Calu3 (cell line): ENCODE measurements at places on chromosomes 16 and 17. TPM values are rescaled to one million over a fixed set of nuclear protein-coding genes. Genes with fewer than 3 reads are reported as not detected.

DNA sequence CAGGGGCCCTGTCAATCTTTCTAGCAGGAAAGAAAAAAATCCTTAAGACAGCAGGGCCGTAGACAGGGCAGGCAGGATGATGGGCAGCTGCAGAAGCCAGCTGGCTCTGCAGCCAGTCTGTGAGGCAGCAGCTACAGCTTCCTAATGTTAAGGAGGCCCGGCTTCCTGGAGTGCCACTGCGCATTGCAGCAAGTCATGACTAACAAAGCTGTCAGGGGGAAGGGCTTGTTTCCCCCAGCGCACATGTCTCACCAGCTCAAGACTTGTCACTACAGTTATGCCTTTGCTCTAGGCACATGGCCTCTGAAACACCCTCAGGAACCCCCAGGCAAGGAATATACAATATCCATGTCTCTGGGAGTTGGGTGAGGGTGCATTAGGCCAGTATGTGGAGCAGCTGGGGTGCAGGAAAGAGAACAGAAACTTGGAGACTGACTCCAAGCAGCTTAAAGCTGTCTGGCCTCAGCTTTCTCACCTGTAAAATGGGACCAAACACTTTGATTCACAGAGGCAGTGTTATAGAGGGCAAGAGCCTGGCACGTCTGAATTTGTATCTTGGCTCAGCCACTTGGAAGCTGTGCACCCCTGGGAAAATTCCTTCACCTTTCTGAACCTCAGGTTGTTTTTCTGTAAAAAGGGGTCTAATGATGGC is 220.0 kb downstream of the HAPSTR1 start:
- DNase-seq, result peak; percentile 54

DNA sequence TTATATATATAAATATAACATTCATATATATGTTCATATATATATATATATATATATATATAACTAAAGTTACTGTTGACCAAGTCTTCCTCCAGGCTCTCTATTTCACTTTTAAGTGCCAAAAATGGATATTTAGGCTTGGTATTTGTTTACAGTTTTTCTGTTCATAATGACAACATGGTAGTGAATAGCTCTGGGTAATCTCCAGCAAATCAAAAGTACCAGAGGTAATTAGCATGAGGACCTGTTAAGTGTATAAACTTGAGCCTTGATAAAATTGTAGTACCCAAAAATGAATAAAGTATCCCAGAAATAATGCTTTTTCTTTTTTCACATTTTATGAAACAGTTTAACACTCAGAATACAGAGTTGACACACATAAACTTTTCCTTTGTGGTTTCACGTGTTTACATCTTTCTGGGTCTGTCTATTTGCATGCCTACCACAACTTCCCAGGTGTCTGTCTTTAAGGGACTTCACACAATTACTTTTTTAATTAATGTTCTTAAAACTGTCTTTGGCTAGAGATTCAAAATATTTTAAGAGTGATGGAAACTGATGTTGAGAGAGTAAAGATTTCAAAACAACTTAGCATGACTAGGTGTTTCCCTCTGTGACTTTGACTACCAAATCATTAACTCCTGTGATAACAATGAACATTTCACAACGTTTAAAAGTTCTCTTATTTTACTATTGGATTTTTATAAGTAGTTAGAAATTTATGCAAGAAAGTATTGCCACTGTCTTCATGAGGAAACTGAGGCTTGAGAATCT is 47.9 kb downstream of the RABEP1 start:
- DNase-seq, result no peak

- DNase-seq, result peak; percentile 1
These were observed 28.0 kb upstream of the UBE2G1 start for GRCh38 chr17:4394208-4395110.

DNA sequence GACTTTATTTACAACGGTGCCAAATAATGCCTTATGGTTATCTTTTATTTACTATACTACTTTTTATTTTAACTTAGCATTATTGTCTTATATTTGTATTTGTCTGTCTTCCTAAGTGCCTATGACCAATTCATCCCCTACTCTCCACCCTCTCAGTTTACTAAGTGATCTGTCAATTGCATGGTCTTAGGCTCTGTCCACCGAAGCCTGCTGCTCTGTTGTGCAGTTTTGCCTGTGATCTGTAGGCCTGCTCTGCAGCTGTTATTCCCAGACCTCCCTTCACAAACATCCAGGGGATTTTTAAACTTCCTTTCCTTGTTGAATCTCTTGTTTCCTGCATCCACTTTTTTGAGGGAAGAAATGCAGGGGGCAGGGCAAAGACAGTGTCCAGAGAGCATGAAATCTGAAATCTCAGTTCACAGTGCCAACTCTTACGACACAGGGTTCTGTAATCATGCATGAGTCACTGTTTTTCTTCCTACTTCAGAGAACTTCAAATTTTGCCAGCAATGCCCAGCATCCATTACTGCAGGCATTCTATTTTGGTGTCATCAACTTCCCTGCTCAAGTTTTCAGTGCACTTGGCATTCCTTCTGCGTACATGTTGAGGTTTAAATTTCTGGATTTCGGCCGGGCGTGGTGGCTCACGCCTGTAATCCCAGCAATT is 11.4 kb downstream of the SLFN5 start:
- DNase-seq, result peak; percentile 67

DNA sequence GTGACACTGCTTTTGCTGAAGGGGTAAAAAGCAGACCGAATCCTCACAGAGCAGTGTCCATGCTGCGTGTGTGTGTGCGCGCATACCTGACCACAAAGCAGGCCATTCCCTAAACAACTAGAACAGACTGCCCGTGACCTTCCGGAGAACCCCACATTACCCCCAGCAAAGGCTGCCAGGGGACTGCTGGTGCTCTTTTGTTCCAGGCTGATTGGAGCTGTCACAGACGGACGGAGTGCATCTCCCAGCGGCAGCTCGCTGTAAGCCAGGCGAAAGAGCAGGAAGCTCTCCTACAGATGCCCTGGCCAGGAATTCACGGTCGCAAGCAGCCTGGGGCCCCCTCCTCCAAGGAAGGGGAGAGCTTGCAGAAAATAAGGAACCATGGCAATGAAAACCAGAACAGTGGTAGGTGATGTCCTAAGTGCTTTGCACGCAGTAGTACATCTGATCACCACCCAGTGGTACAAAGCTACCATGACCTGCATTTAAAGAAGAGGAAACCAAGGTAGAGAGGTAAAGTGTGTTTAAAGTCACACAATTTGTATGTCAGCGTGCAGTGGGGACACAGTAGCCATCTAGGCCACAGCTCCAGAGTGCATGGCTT is 153.4 kb upstream of the DYNLRB2 start:
- no peak for DNase-seq

GRCh38 chr16:351804-352520 is 561 bp downstream of the AXIN1 start:
- peak; percentile 34 for DNase-seq

GRCh38 chr17:17768424-17769088 is 68.2 kb downstream of the SREBF1 start:
- DNase-seq, result no peak

DNA sequence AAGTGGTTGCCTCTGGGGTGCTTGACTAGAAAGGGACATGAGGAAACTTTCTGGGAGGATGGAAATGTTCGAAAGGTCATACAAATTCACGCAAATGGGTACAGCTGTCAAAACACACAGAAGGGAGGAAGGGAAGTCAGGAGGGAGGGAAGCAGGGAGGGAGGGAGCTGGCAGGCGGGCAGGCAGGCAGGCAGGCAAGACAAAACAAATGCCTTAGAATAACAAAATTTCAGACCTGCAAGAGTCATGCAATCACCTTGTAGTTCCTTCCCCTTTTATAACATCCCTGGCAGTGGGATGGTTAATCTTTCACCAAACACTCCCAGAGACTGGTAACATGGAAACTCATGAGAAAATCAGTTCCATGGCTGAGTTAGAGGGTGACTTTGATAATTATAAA is 189.2 kb downstream of the STX8 start:
- peak; percentile 2 for DNase-seq

GRCh38 chr16:19613834-19614233 is 58.3 kb downstream of the VPS35L start:
- no peak for DNase-seq

GRCh38 chr17:80529104-80529903 is 15.3 kb upstream of the RPTOR start:
- DNase-seq, result no peak

DNA sequence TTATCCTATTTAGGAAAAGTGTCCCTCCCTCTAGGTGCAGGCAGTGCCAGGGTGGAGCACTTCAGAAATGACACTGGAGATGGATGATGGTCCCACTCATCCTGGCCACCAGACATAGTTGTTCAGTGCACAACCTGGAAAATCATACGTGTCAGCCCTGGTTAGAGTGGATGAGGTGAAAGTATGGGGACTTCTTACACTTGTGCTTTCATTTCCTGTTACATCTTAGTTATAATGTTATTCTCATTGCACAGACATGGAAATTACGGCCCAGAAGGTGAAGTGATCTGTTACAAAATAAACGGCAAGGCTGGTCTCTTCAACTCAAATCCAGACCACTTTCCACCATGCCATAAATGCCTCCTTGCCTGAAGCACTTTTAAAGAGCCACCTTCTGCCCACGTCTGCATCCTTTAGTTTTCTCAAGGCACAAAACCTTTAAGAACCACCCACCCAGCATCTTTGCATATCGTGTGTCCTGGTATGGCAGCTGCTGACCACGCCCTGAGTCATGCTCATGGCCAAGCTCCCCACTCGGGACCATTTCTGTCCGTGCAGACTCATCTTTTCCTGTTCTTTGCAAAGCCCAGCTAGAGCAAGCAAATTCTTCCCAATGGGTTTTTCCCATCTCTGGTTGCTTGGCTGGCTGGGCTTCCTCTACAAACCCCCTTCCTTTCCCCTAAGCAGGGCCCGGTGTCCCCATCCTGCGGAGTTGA is 22.4 kb downstream of the TBC1D3B start:
- DNase-seq, result no peak

DNA sequence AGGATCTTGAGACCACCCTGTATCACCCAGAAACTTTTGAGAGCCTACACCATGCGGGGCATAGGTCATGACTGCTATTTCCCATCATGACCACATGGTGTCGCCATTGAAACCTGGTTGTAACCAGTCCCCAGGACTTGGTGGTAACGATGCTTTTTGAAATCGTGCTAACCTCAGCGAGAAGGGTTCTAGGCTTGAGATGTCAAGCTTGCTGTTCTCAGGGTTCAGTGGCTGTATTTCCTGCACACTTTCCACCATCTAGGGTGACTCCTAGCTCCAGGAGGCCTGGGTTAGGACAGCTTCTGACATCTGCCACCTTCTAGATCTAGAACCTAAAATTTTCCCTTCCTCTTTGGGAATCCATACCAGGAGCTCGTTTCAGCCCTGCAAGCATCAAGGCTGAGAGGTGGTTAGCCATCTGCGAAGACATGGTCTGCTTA is 13.0 kb upstream of the SPNS3 start:
- DNase-seq, result peak; percentile 61

DNA sequence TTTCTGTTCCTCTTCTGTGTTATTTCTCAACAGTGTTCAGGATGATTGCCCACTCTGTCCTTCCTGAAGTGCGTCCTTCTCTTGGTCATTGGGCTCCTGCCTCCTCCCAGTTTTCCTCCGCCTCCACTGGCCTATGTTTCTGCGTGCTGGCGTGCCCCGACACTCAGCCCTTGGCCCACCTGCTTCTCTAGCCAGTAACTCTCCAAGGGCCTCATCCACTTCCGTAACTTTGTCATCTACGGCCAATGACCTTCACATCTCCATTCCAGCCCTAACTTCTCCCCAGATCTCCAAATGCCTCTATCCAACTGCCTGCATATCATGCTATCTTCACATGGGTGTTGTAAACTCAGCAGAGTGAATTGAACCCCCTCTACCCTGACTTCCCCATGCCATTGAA is 39.6 kb upstream of the RPL38 start:
- no peak for DNase-seq

- DNase-seq, result no peak
These were observed 66.7 kb upstream of the DHX40 start for GRCh38 chr17:59498530-59499307.

DNA sequence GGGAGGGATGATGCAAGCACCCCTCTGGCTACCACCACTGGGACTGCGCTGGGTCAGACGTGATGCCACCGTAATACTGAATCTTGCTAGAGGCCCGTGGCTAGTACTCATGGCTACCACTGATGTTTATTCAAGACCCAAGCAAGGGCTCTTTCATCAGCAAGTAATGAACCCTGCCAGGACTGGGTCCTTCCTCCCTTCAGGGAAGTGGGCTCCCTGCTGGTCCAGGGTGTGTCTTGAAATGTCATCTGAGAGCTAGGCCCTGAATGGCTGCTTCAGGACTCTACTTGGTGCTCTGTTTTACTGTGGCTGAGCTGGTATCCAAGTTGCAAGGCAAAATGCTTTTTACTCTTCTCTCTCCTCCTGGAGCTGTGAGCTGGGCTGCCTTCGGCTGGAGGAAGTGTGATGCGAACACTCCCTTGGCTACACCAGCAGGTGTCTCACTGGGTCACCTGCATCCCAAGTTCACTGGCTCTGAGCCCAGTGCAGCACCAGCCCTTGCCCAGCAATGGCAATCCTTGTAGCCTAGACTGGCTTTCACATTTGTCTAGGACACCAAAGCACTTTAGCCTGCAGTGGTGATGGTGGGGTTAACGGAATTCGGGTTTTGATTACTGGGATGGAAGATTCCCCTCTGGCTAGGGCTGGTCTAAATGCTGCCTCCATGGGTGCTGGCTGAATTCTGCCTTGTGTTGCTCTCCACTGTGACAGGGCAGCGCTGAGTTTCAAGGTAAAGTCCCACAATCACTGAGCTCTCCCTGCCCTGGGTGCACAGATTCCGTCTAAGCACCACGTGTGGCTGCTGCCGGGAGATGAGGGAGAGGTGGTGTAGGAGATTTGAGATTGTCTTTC is 98.6 kb downstream of the USP22 start:
- peak; percentile 63 for DNase-seq

DNA sequence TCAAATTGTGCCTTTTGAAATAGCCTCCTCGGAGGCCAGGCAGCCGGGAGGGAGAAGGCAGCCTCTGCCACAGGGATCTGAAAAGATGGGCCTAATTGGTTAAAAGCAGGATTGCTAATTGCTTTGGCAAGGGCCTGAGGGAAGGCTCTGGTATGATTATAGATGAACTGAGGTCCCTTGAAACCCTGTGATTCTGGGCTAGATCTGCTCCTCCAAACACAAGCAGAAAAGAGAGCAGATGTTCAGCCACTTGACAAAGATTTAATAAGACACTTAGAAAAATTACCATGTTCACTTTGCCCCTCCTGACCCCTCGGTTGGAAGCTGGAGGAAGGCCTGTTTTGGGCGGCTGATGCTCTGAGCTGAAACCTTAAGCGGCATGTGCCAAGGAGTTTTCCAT is 209.5 kb upstream of the MPHOSPH6 start:
- no peak for DNase-seq

The CD300LD gene
- not detected in 2 replicates for total RNA-seq

The STX1B gene
- total RNA-seq, result 0.61 and 1.3 TPM in 2 replicates

The ZPBP2 gene
- not detected in 2 replicates for total RNA-seq

The CD300C gene
- not detected in 2 replicates for total RNA-seq

The ARMC7 gene
- 18.6 and 19.8 TPM in 2 replicates for total RNA-seq

The HBA2 gene
- not detected in 2 replicates for total RNA-seq

The DCAKD gene
- total RNA-seq, result 20.5 and 21.7 TPM in 2 replicates

The KCNH6 gene
- total RNA-seq, result not detected in 2 replicates

The FAM117A gene
- 14.2 and 14.9 TPM in 2 replicates for total RNA-seq

The TOM1L1 gene
- 37.2 and 46.8 TPM in 2 replicates for total RNA-seq

The OTOA gene
- 0.40 TPM in 1 of 2 replicates, not detected in the other for total RNA-seq

The EPOP gene
- total RNA-seq, result 15.3 and 20.9 TPM in 2 replicates

The ZNF48 gene
- total RNA-seq, result 21.2 and 24.8 TPM in 2 replicates

The PRSS27 gene
- 2.0 and 2.4 TPM in 2 replicates for total RNA-seq

The CCL11 gene
- not detected in 2 replicates for total RNA-seq

The GRAP gene
- not detected in 2 replicates for total RNA-seq
